ENCODE measurements at places on chromosomes 1 and 21. TPM values are rescaled to one million over a fixed set of nuclear protein-coding genes. Genes with fewer than 3 reads are reported as not detected.

The PRPF38A gene
- total RNA-seq: 50.2 TPM

GRCh38 chr1:224559981-224560728 is 56.0 kb upstream of the CNIH3 start:
- no peak for DNase-seq
- H3K4me3 ChIP-seq: no peak overlapping the region

The CXADR gene
- total RNA-seq: 21.6 TPM

The SPATA21 gene
- total RNA-seq: not detected

DNA sequence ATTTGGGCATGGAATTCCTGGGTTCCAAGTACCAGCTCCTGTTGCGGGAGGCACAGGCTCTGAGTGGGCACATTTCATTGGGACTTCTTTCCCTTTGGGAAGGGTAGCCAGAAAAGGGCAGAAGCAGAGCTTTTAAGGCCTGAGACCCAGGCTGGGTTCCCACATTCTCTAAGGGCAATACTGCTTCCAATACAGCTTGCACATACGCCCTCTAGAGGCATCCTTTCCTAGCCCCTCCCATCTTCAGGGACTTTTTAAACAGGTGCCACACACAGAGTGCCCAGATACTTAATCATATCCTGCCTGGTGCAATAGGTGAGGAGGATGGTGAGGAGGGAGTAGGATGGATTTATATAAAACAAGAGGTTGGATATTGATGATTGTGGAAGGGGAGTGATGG is 5.7 kb downstream of the GPR88 start:
- H3K27me3 ChIP-seq: no peaks in the 10 kb centered on the region
- H3K27ac ChIP-seq: no peak overlapping the region
- H3K4me1 ChIP-seq: no peaks in the 10 kb centered on the region
- H3K4me3 ChIP-seq: no peak overlapping the region

DNA sequence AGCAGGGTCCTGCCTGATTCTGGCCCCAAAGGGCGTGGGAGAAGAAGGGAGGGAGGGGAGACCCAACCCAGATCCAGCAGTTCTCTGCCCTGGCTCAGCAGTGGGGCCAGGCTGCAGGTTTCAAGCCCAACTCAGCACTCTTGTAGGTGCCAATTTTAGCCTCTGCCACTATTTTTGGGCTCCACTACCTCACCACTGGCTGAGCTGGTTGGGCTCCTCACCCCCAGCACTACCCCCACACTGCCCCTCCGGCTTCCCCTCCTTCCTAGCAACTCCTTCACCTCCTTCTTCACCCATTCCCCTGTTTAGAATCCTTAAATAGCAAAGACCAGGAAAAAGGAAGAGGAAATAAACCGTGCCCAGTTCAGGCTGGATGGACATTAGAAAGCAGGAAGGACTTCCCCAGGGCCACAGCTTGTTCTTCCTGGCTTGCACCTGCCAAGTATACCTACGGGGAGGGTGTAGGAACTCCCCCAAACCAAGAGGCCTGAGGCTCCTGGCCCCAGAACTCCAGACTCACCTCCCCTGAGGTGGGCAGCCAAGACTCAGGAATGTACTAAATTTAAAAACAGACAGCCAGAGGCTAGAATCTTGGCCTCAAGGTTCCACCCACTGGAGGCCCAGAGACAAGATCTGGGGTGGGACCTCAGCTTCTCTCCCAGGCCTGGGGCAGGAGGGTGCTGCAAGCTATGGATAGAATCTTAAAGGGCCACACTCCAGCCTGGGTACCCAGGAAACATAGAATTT is 1.4 kb upstream of the ARHGEF2 start:
- DNase-seq: no peak
- H3K4me3 ChIP-seq: peak overlapping the region; percentile 91
- no peaks in the 10 kb centered on the region for H3K27me3 ChIP-seq
- peaks cover 55% of the 10 kb centered on the region for H3K4me1 ChIP-seq

DNA sequence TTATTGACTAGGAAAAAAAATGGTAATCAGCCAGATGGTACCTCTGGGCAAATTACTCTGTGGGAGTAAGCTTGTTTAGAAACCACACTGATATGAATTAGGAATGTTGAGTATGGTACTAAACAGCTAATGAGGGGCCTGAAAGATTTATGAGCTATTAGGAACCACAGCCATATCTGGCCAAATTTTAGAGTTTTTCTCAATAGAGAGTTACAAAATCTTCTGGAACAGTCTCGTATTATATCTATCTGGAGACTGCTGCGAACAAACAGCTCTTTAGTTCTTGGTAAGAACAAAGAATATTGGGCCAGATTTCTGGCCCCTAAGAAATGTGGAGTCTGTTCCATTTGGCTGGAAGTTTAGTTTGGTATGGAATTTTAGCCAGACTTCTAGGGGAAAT is 4.9 kb upstream of the PODN start:
- H3K4me3 ChIP-seq: no peak overlapping the region
- no peaks in the 10 kb centered on the region for H3K27me3 ChIP-seq
- H3K4me1 ChIP-seq: no peaks in the 10 kb centered on the region
- no peak for DNase-seq
- H3K27ac ChIP-seq: no peak overlapping the region

The FCGR3B gene
- total RNA-seq: not detected

DNA sequence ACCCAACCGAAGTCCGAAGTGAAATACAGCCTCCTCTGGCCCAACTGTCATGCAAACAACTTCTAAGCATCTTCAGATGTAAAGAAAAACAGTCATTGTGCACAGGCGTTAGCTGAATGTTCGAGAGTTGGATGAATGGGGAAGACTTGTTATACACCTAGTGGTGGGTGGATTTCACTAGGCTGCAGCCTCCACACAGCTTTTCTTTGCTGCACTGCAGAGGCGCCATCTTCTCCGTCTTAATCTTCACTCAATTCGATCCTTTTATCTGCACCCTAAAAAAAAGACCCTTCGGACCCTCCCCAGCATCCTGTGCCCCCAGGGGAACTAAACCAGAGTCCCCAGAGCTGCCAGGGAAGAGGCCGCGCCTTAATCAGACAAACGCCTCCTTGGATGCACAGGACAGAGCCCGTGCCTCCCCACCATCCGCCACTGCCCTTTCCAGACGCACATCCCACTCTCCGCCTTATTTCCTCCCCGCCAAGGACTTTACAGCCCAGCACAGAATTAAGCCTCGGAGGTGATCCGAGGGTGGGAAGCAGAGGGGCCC is 1.4 kb downstream of the APP start:
- peaks cover 27% of the 10 kb centered on the region for H3K4me1 ChIP-seq
- DNase-seq: peak; percentile 29
- peak overlapping the region; percentile 91 for H3K27ac ChIP-seq
- no peaks in the 10 kb centered on the region for H3K27me3 ChIP-seq

DNA sequence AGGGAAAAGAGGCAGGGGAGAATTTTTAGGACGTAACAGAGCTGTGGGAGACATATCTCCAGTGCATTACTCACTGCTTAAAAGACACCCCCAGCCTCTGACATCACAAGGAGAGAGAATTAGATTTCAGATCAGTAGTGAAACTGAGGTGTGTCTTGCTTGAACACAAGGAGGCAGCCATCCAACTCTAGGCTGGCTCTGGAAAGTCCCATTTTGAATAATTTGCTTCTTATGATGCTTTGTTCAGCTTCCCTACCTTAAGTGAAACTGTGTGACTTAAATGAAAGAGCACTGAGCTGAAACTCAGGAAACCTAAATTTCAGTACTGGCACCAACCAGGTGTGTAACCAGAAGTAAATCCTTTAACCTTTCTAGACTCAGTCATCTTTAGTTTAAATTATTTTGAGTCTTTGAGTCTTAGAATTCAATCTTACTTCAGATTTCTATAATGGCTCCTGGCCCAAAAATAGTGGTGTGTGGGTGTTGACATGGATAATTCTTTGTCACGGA is 251.6 kb upstream of the SGIP1 start:
- H3K4me3 ChIP-seq: no peak overlapping the region
- peak; percentile 68 for DNase-seq
- peaks cover 21% of the 10 kb centered on the region for H3K4me1 ChIP-seq
- H3K27ac ChIP-seq: peak overlapping the region; percentile 12
- H3K36me3 ChIP-seq: no peaks in the 10 kb centered on the region

- no peaks in the 10 kb centered on the region for H3K36me3 ChIP-seq
- no peak overlapping the region for H3K4me3 ChIP-seq
- no peak for DNase-seq
These were observed 8.3 kb downstream of the TENT5C start for GRCh38 chr1:117613969-117614729.

- H3K36me3 ChIP-seq: no peaks in the 10 kb centered on the region
- no peak overlapping the region for H3K4me3 ChIP-seq
- H3K4me1 ChIP-seq: no peaks in the 10 kb centered on the region
- H3K27me3 ChIP-seq: no peaks in the 10 kb centered on the region
These were observed 59.8 kb upstream of the CACYBP start for GRCh38 chr1:174939775-174940545.

The CYP2J2 gene
- 1.1 TPM for total RNA-seq

The LORICRIN gene
- total RNA-seq: not detected

- DNase-seq: no peak
- no peaks in the 10 kb centered on the region for H3K36me3 ChIP-seq
- no peak overlapping the region for H3K27ac ChIP-seq
- no peaks in the 10 kb centered on the region for H3K27me3 ChIP-seq
- no peak overlapping the region for H3K4me3 ChIP-seq
- no peaks in the 10 kb centered on the region for H3K4me1 ChIP-seq
These were observed 14.6 kb downstream of the SSBP3 start for GRCh38 chr1:54391450-54392209.

The FMO5 gene
- total RNA-seq: 0.27 TPM

DNA sequence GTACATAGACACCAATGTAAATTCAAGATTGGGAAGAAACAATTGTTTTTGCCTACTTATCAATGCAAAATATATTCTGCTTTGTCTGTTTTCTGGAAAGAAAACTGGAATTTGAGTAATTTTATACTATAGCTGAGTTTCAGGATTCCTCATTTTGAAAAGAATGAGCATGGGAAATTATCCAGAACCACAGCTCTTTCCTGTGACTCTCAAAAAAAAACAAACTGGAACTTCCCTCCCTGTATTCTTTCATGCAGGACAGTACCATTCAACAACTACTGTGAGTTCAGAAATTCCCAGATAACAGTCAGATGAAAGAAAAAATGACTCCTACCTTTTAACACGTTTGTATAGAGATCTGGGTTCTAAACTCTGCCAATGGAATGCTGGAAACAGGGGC is 372.4 kb downstream of the TGFB2 start:
- no peak overlapping the region for H3K27ac ChIP-seq
- no peak for DNase-seq
- H3K36me3 ChIP-seq: no peaks in the 10 kb centered on the region
- H3K27me3 ChIP-seq: no peaks in the 10 kb centered on the region

- no peak overlapping the region for H3K27ac ChIP-seq
- no peaks in the 10 kb centered on the region for H3K27me3 ChIP-seq
- H3K4me3 ChIP-seq: no peak overlapping the region
- no peaks in the 10 kb centered on the region for H3K4me1 ChIP-seq
These were observed 224.9 kb upstream of the JUN start for GRCh38 chr1:59008599-59009347.

- H3K4me3 ChIP-seq: no peak overlapping the region
- H3K27me3 ChIP-seq: no peaks in the 10 kb centered on the region
- H3K36me3 ChIP-seq: no peaks in the 10 kb centered on the region
These were observed 45.8 kb downstream of the TTC39A start for GRCh38 chr1:51284487-51284954.

The NPR1 gene
- total RNA-seq: 0.07 TPM

The DMRTA2 gene
- total RNA-seq: not detected

The LCA5L gene
- 1.9 TPM for total RNA-seq

DNA sequence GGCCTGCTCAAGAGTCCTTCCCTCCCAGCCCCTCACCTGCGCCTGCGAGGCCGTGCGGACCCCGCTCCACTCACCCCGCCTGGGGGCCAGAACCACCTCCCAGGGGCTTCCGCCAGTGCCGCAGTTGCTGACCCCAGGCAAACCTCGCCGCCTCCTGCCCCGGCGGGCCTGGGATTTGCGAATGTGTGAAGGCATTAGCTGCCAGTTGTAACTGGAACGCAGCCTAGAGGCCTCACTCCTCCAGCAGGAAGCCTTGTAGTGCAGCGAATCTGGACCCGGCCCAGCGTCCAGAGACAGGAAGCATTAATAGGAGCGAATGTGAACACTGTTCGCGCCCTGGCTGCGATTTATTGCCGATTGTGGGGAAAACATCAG is 140.9 kb upstream of the ARHGEF16 start:
- no peak overlapping the region for H3K4me3 ChIP-seq
- peak overlapping the region; percentile 62 for H3K27ac ChIP-seq
- DNase-seq: no peak
- H3K4me1 ChIP-seq: peaks cover 21% of the 10 kb centered on the region
- no peaks in the 10 kb centered on the region for H3K27me3 ChIP-seq
- no peaks in the 10 kb centered on the region for H3K36me3 ChIP-seq

The HORMAD1 gene
- not detected for total RNA-seq

DNA sequence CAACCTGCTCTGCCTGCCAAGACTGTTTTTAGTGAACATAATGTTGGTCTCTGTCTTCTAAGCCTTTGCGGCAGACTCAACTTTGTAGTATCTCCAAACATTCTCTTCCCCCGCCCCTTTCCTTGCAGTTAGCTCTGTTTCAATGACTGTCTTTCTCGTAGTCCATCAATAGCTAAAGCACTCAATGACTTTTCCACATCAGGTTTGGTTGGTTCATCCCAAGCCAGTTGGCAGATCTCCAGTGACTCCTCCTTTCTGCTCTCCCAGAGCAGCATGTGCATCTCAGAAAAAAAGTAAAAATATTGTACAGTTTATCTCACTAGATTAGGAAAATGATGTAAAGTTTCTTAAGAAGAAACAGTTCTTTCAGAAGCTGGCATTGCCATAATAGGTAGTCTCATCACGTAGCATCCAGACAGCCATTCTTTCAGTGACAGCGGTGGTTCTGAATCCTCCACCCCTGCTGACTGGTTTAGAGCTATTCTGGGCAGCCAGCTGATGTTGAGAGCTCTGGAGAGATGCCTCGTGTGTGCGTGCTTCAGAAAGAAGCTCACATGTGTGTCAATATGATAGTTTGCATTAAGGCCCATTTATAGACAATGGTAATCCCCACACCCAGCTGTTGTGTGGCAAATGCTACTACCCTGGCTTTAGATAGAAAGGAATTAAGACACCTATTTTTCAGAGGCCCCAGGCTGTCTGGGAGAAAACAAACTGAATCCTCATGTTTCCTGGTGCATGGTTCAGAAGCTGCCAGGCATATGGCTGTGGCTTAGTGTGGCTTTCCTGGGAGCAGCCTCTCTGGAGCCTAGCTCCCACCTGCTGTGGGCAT is 53.2 kb downstream of the CNN3 start:
- no peak for DNase-seq
- no peaks in the 10 kb centered on the region for H3K4me1 ChIP-seq
- H3K4me3 ChIP-seq: no peak overlapping the region
- no peaks in the 10 kb centered on the region for H3K36me3 ChIP-seq
- no peaks in the 10 kb centered on the region for H3K27me3 ChIP-seq
- H3K27ac ChIP-seq: no peak overlapping the region

The LRRC38 gene
- not detected for total RNA-seq

- no peak overlapping the region for H3K27ac ChIP-seq
- H3K36me3 ChIP-seq: no peaks in the 10 kb centered on the region
- H3K4me1 ChIP-seq: no peaks in the 10 kb centered on the region
- H3K27me3 ChIP-seq: no peaks in the 10 kb centered on the region
These were observed 60.1 kb upstream of the RUNX3 start for GRCh38 chr1:24990136-24990535.

The SCAMP3 gene
- 64.2 TPM for total RNA-seq

The KCNC4 gene
- total RNA-seq: 13.0 TPM
